ENCODE measurements at places on chromosomes 2 and 18.

DNA sequence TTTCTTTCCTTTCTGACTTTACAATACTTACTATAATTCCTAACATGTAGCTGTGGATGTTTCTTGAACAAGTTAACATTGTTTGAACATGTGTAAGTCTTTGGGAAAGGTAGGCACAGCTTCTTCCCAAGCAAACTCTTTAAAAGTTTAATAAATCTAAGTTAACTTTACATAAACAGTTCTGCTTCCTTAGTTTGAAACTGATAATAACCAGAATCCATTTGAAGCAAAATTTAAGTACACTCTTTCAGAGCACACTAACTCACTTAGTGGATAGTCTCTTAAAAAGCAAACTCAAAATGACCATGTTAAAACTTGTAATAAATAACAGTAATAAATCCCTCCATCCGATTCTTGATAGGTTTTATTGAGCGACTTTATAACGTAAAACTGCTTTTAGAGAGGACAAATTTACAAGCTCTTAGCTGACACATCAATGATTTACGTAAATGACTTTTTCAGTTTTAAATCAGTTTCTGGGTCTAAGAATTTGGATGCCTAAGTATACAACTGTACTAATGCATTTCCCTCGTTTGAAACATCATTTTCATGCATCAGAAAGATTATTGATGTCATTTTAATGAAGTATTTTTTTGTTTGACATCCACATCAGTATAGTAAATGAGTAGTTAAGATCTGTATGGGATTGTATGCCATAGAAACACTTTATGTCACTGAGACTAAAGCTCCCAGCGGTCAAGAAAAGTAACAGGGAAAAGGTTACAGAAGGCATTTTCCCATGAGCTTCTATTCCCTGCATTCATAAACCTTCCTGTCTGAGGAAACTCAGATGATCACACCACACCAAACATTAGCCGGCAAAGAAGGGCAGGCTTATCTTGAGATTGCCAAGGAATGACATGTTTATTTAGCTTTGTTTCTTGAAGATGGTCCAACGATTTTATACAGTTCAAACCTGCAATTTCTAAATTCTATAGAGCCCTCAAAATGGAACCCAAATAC, 67.5 kb downstream of the PDE1A start:
- no peak for DNase-seq

DNA sequence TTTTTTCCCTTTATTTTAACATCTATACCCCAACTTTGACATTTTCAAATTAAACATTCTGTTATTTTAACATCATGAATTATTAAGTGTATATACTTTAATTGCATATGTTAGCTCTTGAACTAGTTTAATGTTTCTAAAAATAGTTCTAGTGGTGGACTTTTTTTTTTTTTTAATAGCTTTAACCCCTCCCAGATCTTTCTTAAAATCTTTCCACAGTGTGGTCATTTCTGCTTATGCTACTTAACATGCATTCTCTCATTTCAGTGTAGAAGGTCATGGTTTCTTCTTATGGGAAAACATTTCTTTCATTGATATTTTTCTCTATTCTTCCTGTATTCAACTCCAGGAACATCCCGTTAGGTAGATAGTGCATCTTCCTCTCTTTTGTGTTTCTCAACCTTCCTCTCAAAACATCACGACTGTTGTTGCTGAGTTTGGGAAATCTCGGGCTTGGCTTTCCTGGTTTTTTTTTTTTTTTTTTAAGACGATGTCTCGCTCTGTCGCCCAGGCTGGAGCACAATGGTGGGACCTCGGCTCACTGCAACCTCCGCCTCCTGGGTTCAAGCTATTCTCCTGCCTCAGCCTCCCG, 849 bp upstream of the TMEM18 start:
- no peak for DNase-seq

DNA sequence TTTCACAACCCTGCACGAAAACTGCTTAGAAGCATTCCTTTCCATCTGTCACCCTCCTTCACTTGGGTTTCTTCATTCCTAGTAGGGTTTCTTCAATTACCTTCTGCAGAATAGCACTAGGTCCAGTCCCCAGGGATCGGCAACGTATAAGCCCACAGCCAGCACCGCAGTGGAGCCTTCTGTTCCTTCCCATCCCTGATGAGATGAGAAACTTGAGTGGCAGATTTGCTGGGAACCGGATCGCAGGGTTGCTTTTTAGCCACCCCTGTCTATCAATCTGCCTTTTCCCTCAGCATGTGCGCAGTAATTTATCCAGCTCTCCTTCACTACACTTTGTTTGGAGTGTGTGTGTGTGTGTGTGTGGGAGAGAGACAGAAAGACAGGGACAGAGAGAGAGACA, 94.2 kb downstream of the CD8B2 start:
- no peak for DNase-seq

- no peak for DNase-seq
Measured at GRCh38 chr18:37156330-37156942, 327.5 kb downstream of the KIAA1328 start.

- no peak for DNase-seq
Measured at GRCh38 chr2:241430178-241430577, 74.1 kb downstream of the FARP2 start.

GRCh38 chr2:174711206-174711605, 53.1 kb downstream of the CHRNA1 start:
- no peak for DNase-seq

GRCh38 chr18:68935686-68936085, 137.8 kb downstream of the CCDC102B start:
- no peak for DNase-seq

DNA sequence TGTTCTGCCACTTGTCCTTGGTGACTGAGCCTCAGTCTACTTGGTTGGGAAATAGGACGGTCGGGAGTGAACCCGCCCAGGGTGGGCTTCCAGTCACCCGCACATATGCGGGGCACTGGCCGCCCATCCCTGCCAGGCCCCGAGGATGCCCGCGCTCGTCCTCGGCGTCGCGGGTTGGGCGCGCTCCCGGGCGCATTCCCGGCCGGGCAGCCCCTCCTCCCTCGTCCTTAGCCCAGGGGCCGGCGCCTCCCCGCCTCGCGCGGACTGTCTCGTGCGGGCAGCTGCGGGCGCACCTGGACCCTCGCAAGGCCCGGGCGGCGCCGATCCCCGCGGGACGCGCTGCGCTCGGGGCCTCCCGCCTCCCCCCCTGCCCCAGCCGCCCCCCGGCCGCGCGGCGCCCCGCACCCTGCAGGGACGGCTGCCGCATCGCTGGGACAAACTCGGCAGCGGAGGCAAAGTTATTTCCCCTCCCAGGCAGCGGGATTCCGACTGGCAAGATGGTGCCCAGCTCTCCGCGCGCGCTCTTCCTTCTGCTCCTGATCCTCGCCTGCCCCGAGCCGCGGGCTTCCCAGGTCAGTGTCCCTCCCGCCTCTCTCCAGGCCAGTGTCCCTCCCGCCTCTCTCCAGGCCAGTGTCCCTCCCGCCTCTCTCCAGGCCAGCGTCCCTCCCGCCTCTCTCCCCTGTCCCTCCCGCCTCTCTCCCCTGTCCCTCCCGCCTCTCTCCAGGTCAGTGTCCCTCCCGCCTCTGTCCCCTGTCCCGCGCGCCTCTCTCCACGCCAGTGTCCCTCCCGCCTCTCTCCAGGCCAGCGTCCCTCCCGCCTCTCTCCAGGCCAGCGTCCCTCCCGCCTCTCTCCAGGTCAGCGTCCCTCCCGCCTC, at the start of gene FBLN7:
FBLN7 (plus strand) TSS at position 227 of the 874 bp plus-strand sequence; CDS start at position 498, 271 bp downstream.
- DNase-seq: no peak

DNA sequence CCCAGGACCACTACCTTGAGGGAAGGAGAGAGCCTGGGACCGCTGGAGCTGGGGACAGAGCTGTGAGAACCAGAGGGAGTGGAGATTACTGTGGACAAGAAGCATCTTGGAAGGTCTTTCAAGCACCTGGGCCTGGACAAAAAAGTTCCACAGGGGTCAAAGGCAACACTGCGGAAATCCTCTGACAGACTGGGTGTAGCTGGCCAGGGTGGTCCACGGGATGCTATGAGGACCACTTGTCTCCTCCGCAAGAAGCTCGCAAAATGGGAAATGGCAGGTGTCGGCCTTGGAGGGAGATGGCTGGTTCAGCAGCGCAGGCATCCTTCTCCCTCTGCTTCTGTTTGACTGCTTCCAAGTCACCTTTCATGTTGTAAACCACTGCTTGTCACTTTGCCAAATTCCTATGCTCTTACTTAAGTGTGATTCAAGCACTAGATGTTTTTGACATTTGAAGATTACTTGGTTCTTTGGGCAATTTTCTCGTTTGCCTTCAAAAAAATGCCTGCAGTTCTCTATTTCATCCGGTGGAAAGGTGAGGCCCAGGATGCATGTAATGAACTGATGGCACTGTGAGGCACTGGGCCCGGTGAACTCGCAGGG, 27.7 kb downstream of the KLHL29 start:
- DNase-seq: no peak

DNA sequence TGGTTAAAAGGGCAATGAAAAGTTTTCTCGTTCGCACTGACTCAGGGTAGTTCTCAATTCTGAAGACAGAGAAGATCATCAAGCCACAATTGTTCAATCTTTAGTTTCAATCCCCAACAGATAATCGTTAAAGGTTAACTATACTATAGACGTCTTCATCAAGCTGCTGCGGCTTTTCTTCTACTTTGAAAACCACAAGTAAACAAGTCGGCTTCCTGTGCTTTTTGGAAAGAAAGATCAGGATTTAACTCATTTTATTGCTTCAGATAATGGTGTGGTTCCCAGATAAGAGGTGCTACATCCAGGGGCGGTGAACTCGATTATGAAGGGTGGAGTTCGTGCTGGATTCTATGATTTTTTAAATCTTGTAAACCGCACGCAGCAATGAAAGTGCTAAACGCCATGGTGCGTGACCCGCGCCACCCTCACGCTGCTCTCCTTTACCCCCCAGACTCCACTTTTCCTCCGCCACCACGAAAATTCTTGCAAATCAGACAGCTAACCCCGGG, 545 bp upstream of the CDCA7 start:
- no peak for DNase-seq
